ENCODE measurements at places on chromosomes 2 and 18.

DNA sequence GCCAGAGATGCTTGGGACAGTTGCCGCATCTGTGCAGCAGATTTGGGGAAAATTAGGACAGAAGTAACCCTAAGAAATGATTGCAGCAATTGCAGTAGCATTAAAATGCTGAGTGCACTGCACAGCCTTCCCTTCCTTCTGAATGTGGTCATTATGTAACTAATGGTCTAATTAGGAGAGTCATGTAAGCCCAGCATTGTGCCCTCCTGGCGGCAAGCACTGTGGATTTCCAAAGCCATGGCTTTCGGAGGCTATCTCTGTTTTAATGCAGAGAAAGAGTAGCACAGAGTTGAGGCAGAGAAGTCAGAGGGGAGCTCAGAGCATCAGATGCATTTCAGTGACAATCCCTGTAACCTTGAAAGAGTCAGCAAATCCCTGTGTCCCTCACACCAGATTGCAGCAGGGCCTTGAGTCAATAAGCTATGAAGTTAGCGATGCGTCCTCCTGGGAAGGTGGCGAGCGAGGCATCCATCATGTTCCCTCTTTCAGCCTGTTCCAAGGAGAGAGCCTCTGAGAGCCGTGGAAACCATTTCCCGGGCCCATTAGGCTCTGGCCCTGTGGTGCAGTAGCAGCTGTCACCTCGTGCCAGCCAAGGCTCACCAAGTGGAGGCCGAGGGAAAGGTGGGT, 307.2 kb downstream of the FBXO15 start:
- DNase-seq = no peak

DNA sequence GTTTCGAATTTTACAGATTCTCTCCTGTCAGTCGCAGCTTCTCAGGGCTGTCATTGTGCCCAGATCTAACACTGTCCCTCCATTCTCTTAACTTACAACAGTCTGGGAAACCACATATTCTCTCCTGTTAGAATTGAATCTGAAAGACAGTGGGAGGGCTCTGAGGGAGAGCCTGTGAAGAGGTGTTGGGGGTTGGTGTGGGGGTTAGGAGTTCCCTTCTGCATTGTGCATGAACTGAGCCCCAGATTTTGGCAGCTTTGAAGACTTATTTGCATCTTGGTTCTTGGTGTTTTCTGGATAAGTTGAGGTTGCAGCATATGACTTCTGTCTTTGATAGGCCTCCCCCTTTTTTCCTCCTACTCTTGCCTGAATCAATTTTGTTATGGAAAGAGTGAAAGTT, 64.1 kb downstream of the TANC1 start:
- no peak for DNase-seq

GRCh38 chr2:207041786-207042554, 102.7 kb downstream of the CPO start:
- DNase-seq = no peak

- DNase-seq = no peak
Measured at GRCh38 chr2:173043897-173044519, 31.6 kb upstream of the MAP3K20 start.

DNA sequence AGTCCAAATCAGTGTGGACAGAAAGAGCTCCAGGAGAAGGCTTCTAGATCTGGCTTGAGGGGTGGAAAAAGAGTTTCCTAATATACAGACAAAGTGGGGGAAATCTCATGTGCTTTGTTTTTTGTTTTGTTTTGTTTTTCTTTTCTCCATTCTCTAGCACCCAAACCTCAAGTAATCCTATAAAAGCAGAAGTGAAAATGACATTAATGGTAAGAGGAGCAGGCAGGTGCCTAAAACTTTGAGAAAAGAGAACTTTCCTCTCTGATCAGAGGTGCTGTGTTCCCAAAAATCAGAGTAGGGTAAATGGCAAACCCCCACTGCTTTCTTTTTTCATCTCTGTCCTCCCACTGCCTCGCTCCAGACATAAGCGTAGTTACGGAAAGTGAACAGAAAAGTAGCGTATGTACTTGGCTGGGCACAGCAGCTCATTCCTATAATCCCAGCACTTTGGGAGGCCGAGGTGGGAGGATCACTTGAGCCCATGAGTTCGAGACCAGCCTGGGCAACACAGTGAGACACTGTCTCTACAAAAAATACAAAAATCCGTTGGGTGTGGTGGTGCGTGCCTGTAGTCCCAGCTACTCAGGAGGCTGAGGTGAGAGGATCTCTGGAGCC, 77.8 kb downstream of the FAM161A start:
- DNase-seq = no peak

DNA sequence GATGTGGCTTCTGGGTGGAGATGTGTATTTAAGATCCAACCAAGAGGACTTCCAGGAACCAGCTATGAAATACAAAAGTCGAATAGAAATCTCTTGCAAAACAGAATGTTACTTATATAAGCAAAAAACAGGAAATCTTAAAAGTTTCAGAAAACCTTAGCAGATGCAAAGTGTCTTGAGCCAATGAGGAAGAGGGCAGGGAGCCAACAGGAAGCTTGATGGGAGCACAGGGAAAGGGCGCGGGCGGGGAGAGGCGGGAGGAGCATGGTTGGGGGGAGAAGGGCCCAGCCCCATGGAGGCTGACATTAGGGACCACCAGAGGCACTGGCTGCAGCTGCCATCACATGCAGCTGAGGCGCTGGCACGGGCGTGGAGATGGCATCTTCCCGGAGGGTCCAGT, 203.3 kb downstream of the SNTG2 start:
- DNase-seq = no peak

- DNase-seq = no peak
Measured at GRCh38 chr18:44696892-44697291, 16.2 kb downstream of the SETBP1 start.

DNA sequence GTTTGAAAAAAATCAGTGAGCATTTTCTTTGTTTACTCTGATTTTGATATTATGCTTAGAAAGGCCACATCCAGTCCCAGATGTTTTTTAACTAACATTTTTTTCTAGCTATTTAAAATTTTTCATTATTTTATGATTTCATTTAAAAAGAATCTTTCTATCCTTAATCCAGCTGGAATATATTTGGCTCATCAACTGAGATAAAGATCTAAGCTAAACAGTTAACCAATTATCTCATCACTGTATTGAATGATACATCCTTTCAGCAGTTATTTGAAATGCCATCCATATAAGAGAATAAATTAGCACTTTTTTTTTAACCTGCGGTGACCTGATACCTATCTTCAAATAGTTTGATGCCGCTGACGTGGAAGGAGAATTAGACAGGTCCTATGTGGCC, 245.5 kb upstream of the COPS8 start:
- no peak for DNase-seq

DNA sequence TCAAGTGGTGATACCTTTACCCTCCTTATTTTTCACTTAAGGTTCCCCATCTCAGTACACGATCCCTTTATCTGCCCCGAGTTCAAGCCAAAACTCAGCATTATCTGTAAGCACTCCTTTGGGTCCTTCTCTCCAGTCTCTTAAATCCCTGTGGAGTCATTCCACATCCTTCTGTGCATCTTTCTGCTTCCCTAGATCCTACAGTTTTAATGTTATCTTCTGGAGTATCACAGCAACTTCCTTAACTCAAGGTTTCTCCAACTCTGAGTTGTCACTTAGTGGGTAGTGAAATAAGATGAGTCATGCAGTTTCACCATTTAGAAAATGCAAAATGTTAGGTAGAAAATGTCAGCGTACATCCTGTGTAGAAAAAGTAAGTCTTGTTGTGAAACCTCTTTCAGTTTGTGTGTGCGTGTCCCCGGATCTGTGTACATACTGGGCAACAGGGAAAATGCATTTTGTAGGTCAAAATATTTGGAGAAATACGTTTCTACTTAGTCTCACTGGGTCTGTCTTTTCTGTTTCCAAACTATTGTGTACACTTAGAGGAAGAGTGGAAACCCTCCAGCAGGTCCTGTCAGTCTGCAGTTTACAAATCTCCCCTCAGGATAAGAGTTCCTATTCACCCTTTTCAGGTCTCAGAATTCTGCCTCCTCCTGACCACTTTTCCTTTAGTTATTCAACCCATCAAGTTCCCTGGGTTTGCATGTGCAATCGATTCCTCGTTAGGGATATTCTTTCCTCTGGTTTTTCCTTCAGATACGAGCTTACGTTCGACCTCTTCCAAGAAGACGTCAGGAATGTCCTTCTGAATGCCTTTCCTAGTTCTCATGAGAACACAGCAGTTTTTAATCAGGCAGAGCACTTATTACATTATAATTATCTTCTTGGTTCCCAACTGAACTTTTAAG, 154.8 kb downstream of the TGIF1 start:
- peak; percentile 59 for DNase-seq
